ENCODE measurements at places on chromosomes 1 and 21. TPM values are rescaled to one million over a fixed set of nuclear protein-coding genes. Genes with fewer than 3 reads are reported as not detected.
A peak's percentile ranks its signal among the peaks of the same experiment; 100 is the strongest.

GRCh38 chr1:168343566-168343965 is 62.9 kb downstream of the TBX19 start:
- no peak overlapping the region for H3K4me3 ChIP-seq
- no peak for DNase-seq
- no peaks in the 10 kb centered on the region for H3K27me3 ChIP-seq
- no peaks in the 10 kb centered on the region for H3K36me3 ChIP-seq
- peak overlapping the region; percentile 84 for H3K27ac ChIP-seq
- no peaks in the 10 kb centered on the region for H3K4me1 ChIP-seq

NTPCR gene
- 7.4 TPM for total RNA-seq

DNA sequence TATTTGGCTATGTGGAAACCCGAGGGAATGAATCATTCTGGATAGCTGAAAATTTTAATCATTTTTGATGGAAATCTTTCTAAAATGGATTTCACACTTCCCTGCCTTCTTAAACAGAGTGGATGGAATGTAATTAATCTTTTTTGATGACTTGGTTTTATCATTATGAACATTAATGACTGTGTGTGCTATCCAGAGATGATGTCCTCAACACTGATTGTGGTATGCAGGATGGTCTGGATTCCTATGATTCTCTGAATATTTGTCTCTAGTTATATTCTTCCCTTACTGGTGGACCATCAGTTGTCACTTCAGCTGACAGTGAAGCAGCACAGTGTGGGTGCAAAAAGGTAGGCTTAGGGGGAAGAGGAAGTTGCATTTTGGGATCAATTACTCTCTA is 513.5 kb downstream of the LMO4 start:
- no peaks in the 10 kb centered on the region for H3K36me3 ChIP-seq
- no peak overlapping the region for H3K4me3 ChIP-seq
- H3K27ac ChIP-seq: no peak overlapping the region
- H3K27me3 ChIP-seq: no peaks in the 10 kb centered on the region

HPDL gene
- 1.4 TPM for total RNA-seq

DNA sequence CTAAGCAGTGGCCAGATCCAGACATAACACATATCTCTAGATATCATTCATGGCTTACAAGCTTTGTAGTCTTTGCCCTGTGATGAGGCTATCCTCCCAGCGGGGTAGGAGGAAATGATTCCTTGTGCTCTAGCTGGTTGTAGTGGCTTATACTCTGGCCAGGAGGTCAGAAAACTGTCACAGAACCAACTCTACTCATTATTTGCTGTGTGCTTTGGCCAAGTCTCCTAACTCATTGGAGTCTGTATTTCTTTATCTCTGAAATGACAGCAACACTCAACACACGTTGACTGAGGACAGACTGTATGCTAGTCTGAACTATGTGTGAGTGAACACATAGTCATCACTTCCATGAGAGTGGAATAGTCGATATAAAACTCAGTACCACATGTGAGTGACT is 116.7 kb upstream of the F3 start:
- no peaks in the 10 kb centered on the region for H3K36me3 ChIP-seq
- H3K4me1 ChIP-seq: no peaks in the 10 kb centered on the region
- DNase-seq: no peak
- no peak overlapping the region for H3K27ac ChIP-seq
- H3K4me3 ChIP-seq: no peak overlapping the region

DNA sequence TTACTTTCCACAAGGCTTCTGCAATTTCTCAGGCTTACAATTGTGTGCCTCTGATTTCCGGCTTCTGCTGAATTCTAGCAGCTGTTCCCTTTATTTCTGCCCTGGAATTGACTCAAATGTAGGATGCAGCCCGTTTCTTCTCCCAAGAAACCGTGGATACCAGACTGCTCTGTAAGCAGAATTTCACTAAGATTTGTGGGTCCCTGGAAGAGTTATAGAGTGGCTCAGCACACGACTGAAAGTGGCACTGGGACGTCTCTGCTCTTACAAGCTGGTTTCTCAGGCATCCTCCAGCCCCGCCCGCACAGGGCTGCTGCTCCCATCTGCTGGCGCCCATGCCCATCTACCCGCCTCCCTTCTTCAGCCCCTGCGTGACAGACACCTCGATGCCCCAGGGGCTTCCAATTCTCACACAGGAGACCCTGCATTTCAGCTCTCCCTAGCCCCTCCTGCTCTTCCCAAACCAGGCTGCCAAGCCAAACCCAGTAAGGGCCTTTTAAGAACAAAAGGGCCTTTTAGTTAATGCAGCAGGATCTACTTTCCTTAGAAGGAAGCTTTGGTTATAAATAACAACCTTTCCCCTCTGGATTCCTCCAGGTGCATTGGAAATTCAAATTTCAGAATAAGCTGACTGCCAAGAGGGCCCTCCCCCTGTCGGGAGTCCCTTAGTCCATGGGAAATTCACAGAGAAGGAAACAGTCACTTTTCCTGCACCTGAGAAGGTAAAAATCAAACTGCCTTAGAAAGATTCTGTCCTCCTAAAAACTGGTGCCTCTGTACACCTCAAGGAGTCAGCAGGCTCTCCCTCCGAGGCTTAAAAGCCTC is 45.4 kb upstream of the TENT5B start:
- H3K36me3 ChIP-seq: no peaks in the 10 kb centered on the region
- no peak for DNase-seq
- no peak overlapping the region for H3K27ac ChIP-seq
- H3K4me1 ChIP-seq: no peaks in the 10 kb centered on the region
- no peak overlapping the region for H3K4me3 ChIP-seq

ZNF593OS gene
- not detected for total RNA-seq

DNA sequence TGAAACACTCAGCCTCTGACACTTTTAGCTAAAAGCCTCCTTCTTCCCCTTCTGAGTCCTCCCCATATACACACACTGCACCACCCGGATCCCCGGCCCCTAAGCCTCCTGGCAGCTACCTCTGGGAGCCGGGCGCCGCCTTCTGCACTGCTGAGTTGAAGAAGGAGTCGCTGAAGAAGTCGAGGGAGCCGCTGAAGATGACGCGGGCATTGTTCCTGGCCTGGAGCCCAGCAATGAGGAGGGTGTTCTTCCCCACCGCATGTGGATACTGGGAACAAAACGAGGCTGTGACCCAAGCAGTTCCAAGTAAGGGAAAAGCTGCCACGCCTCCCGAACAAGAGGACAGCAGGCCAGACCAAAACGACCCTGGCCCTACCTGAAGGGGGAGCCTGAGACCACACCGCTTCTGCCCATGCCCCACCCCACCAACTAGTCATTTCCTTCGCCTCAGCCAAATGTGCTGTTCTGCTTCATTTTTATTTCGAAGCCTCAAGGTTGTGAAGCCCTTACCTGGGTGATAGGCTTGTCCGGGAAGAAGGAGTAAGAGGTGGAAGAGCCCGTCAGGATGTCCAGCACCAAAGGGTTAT is 7.0 kb downstream of the DDOST start:
- H3K27me3 ChIP-seq: no peaks in the 10 kb centered on the region
- no peaks in the 10 kb centered on the region for H3K4me1 ChIP-seq
- no peak for DNase-seq
- H3K4me3 ChIP-seq: no peak overlapping the region
- H3K36me3 ChIP-seq: no peaks in the 10 kb centered on the region

DNA sequence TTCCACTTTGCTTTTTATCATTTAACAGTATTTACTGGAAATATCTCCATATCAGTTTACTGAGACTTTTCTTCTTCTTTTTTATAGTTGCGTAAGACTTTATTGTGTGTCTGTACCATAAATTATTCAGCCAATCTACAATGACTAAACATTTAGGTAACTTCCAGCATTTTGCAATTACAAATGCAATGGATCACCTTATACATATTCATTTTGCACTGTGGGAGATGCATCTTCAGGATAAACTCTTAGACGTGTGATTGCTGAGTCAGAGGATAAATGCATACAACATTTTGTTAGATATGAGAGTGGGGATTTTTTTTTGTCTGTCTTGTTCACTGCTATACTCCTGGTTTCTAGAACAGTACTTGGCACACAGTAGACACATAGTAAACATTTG is 95.7 kb upstream of the GCLM start:
- no peaks in the 10 kb centered on the region for H3K4me1 ChIP-seq
- H3K27ac ChIP-seq: no peak overlapping the region
- no peak for DNase-seq
- H3K36me3 ChIP-seq: no peaks in the 10 kb centered on the region
- no peak overlapping the region for H3K4me3 ChIP-seq
- H3K27me3 ChIP-seq: no peaks in the 10 kb centered on the region

CELA2A gene
- not detected for total RNA-seq

GRCh38 chr1:44939061-44939460 is 47.3 kb downstream of the EIF2B3 start:
- no peaks in the 10 kb centered on the region for H3K4me1 ChIP-seq
- H3K4me3 ChIP-seq: no peak overlapping the region
- DNase-seq: no peak
- H3K36me3 ChIP-seq: no peaks in the 10 kb centered on the region
- no peak overlapping the region for H3K27ac ChIP-seq

GRCh38 chr1:161082996-161083747 is 6.2 kb downstream of the NECTIN4 start:
- no peak overlapping the region for H3K27ac ChIP-seq
- no peaks in the 10 kb centered on the region for H3K27me3 ChIP-seq
- H3K4me1 ChIP-seq: no peaks in the 10 kb centered on the region
- H3K36me3 ChIP-seq: no peaks in the 10 kb centered on the region
- no peak overlapping the region for H3K4me3 ChIP-seq

GRCh38 chr1:44254392-44254910 is 41.2 kb downstream of the DMAP1 start:
- no peaks in the 10 kb centered on the region for H3K36me3 ChIP-seq
- H3K27ac ChIP-seq: no peak overlapping the region

- no peaks in the 10 kb centered on the region for H3K36me3 ChIP-seq
- no peak overlapping the region for H3K27ac ChIP-seq
- DNase-seq: no peak
- H3K4me3 ChIP-seq: no peak overlapping the region
- H3K4me1 ChIP-seq: no peaks in the 10 kb centered on the region
Measured at GRCh38 chr1:156090138-156090839, 8.0 kb upstream of the MEX3A start.

All from uterus (tissue), 4 donors.